ENCODE measurements at places on chromosomes 1 and 21.

DNA sequence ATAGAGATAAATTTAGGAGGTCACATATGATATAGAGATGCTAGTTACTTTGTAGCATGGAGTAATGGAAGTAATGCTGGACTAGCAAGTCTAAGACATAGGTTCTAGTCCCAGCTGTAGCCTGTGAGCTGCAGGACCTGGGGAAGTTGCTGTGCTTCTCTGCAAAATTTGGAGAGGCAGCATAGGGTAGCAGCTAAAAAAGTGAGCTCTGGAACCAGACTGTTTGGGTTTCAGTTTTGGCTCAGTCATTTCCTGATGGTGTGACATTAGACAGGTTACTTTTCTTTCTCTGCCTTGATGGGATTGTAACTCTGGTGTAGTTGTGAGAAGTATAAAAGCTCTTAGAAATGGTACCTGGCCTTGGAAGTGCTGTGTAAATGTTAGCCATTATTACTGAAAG is 3.3 kb downstream of the METTL13 start:
- DNase-seq: no peak

GRCh38 chr21:38819719-38820159 is 14.0 kb downstream of the ETS2 start:
- no peak for DNase-seq

- DNase-seq: no peak
These were observed 64.5 kb upstream of the LYST start for GRCh38 chr1:235931171-235931738.

GRCh38 chr21:37983336-37984095 is 67.3 kb upstream of the KCNJ6 start:
- no peak for DNase-seq

DNA sequence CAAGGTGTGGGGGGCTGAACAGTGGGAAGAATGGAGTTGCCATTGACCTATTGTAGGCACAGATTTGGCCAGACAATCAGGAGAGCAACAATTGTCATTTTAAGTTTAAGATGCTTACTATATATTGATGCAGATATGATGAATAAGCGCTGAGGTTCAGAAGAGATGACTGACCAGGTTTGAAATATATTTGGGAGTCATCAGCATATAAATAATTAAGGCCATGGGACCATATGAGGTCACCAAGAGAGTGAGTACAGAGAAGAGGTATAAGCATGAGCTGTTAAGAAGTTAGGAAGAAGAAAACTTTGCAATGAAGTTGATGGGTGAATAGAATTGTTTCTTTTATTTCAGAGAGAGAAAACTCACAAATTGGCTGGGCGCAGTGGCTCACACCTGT is 4.5 kb upstream of the GADD45A start:
- no peak for DNase-seq

DNA sequence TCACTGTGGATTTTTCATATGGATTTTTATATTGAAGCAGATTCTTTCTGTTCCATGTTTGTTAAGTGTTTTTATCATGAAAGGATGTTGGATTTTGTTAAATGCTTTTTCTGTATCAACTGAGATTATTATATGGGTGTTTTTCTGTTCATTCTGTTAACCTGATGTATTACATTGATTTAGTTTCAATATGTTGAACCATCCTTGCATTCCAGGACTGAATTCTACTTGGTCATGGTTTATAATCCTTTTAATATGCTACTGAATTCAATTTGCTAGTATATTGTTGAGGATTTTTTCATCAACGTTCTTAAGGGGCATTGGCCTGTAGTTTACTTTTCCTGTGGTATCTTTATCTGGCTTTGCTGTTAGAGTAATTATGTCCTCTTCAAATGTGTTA is 55.8 kb downstream of the CCDC30 start:
- no peak for DNase-seq

DNA sequence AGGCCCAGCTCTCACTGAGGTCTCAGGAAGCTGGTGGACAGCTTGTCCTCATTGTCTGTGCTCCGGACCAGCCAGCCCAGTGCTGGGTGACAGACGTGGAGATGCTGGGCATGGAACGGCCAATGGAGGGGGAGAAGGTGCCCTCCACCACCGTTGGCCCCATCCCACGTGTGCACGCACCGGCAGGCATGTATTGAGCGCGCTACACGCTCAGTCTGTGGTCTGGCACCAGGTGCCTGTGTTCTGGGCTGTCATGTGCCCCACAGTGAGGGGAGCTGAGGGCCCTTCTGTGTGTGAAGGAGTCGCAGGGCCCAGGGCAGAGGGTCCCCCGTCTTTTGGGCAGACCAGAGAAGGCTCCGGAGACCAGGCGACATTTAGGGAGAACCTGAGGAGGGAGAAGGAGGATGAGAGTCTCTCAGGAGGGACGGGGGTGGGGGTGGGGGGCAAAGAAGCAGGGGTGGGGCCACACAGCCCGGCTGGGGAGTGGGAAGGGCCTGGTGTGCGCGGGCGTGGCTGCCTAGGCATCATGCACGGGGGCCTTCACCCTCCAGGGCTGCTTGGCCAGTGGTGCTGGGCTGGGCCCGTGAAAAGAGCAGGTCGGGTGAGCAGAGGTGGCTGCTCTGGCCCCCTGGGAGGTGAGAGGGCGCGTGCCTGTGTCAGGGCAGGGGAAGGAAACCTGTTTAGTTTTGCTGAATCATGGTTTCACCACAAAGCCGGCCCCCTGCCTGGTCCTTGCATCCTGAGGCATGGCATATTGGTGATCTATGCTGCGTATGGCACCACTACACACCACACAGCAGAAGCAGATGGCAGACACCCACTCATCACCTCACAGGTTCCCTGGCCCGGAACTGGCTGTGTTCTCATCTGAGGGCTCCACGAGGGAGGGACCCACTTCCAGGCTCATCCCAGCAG is 86.7 kb upstream of the TTC34 start:
- no peak for DNase-seq

DNA sequence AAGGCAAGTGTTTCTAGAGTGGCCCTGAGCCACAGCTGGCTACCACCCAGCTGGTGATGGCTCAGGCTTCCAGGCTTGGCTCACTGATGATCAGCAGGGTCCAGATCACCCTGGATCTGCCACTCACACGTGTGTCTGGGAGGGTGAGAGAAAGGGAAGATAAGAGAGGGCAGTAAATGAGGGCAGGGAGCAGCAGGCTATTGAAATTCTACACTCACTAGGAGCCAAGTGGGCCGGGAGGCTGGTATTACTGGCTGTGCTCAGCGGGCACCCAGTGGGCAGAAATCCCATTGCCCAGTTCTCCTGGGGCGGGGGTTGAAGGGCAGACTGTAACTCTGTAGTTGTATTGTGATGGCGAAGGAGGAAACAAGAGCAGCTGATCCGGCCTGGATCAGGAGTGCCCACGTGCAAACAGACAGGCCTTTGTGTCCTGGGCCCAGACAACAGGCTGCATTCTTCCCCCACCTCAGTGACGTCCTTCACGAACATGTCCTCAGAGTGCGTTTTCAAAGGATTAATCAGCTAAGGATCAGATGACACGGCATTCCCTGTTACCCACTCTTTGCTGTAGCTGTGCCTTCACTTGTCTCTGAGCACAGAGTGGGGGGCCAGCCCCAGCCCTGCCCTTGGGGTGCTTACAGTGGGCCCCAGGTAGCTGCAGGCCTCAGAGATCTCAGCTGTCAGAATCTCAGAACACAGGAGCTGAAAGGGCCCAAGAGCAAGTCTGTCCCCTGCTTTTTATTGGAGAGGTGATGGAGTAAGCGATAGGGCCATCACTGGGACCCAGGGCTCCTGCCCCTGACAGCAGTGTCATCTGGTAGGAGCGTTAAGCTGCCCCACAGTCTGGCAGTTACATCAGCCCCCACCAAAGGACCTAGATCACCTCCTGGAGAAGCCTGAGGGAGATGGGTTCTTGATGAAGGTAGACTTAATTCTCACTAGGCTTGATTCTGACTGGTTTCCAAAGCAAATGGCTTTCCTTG is 60.5 kb downstream of the ATP1A1 start:
- no peak for DNase-seq

GRCh38 chr1:179144626-179145025 is 62.8 kb downstream of the TOR3A start:
- no peak for DNase-seq

DNA sequence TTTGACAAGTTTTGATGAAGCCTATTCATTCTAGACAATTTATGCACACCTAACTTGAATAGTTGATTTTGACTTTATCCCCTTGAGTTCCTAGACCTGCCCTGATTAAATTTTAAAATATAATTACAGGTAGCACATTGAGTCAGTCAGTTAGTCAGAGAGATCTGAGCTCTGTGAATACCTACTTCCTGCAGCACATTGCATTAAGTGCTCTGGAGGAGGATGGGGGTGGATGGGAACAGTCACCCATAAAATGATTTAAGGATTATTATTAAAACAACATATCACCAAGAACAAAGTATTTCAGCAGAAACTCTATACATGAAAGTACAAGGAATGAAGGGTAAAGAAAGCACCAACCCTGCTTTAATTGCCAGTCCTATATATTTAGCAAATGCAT is 11.8 kb upstream of the RPF1 start:
- DNase-seq: no peak

- DNase-seq: no peak
These were observed 17.5 kb upstream of the RAB4A start for GRCh38 chr1:229253151-229253974.

GRCh38 chr1:89975540-89976125 is 19.3 kb upstream of the ZNF326 start:
- DNase-seq: no peak

DNA sequence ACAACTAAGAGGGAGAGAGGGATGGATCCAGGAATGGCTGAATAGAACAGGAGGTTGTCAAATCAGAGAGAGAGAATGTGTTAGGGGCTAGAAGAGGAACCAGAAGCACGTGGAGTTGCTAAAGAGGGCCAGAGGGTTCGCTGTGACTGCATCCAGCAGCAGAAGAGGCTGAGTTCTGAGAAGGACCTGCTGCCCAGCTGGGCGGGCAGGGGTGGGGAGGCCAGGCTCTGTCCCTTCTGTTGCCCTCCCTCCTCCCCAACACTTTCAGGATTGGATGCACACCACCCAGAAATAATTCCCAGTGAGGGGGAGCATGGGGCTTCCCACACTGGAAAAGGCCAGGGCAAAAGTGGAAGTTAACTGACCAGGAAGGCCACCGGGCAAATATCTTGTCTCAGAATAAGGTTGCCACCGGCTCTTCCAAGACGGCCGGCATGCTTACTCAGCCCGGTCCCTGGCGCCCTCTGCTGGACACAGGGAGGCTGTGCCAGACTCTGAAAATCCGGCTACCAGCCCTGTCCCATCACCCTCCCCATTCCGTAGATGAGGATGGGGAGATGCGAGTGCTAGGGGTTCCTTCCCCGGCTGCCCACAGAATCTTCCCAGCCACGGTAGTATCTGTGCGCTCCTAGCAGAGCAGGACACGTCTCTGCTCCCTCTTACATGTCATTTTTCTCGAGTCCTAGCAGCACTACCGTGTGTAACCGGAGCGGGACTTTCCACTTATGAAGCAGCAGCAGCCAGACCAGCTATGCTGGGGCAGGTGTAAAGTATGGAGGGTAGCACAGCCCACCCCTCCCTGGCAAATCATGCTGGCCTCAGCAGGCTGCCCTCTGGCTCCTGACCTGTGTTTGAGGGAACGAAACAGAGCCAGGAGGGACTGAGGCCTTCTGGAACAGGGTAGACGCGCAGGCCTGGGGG is 46.8 kb upstream of the A3GALT2 start:
- DNase-seq: peak; percentile 78

- no peak for DNase-seq
These were observed 60.0 kb downstream of the APCS start for GRCh38 chr1:159647616-159648015.

- DNase-seq: no peak
These were observed 10.6 kb downstream of the VCAM1 start for GRCh38 chr1:100730130-100730529.

DNA sequence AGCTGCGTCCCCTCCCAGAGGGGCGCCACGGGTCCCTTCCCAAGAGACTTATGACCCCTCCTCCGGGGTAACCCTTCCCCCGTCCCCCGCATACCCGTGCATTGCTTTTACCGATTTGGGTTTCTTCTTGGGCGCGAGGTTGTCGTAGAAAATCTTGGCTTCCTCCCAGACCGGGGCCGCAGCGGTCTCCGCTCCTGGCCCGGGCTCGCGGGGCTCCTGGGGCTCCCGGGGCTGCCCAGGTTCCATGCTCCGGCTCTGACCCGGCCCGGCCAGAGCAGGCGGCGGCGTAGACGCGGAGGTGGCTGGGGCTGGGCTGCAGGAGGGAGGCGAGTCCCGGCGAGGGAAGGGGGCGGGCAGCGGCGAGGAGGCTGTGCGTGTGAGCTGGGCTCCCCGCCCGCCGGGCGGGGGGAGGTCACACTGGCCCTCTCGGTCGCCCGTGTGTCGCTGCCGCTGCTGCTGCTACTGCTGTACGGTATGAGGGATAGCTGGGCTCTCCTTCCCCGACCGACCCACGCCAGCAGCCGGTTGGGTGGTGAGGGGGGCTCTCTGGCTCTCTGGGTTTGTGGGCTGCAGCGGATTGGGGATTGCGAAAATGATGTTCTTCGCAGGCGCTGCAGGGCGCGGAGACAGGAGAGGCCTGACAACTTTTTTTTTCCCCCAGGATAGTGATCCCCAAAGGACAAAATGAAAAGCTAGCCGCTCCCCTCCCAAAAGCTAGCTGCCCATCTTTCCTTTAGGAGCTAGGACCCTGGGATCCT is at the start of gene NT5C1A:
Gene NT5C1A (minus strand): TSS at position 315 of the 758 bp plus-strand sequence. CDS start 69 bp downstream, at position 246.
- DNase-seq: no peak

GRCh38 chr1:116097626-116098025 is 13.6 kb upstream of the MAB21L3 start:
- no peak for DNase-seq

- DNase-seq: no peak
These were observed 46.2 kb downstream of the CAPN9 start for GRCh38 chr1:230793463-230793745.

DNA sequence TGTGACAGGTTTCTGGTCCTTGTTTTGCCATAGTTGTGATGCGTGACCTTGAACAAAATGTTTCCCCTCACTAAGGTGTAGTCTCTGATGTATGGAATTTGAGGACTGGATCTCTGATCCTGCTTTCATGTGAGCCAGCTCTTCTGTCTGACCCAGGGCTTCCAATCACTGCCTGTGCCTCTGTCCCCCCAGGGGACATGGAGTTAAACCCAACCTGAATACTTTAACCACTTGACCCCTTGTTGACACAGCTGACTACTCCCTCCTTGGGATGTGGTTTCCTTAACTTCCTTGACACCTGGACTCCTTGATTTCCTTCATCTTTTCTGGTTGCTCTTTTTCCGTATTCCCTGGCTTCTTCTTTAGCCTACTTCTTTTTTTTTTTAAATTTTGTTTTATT is 36.0 kb upstream of the SSBP3 start:
- no peak for DNase-seq

- DNase-seq: no peak
These were observed 2.9 kb downstream of the IGSF8 start for GRCh38 chr1:160095382-160096105.
